ENCODE measurements at places on chromosomes 13 and 19.

DNA sequence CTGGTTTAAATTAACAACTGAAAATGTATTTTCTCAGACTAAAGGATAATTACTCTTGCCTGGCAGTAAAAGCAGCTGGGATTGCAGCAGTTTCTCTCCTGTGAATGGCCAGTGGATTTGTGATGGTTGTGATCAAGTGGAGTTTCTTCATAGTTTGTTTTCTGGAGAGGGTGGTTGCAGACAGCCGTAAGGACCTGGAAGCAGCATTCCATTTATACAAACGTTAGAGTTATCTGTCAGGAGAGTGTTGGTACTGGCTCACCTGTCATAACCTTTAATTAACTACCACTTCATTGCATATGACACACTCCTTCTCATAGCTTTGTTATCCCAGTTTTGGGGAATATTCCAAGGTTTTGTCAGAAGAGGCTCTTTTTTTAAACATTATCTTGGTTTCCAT is 258.4 kb upstream of the SLC10A2 start:
- DNase-seq, result no peak

- DNase-seq, result no peak
Observed at GRCh38 chr13:75643693-75644092, 7.6 kb downstream of the LMO7 start.

DNA sequence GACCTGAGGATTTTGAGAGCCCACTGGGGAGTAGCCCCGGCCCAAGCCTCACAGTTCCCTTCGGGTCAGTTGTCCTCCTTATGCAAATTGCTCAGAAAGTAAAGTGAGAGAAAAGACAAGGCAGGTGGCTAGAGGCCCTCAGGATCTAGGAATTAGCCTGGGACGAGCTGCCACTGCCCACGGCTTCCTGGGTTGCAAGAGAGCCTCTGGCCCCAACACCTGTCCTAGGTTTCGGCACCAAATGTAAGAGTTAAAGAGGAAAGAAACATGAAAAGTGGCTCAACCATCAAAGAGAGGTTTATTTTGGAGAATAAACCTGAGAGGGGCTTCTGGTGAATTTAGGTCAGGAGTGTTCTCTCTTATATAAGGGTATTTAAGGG is 25.6 kb downstream of the TMEM255B start:
- no peak for DNase-seq

- DNase-seq, result peak; percentile 5
Observed at GRCh38 chr13:107138486-107138885, 570.5 kb upstream of the ARGLU1 start.

- peak; percentile 41 for DNase-seq
Observed at GRCh38 chr13:102658660-102659059, 36.2 kb downstream of the METTL21C start.

DNA sequence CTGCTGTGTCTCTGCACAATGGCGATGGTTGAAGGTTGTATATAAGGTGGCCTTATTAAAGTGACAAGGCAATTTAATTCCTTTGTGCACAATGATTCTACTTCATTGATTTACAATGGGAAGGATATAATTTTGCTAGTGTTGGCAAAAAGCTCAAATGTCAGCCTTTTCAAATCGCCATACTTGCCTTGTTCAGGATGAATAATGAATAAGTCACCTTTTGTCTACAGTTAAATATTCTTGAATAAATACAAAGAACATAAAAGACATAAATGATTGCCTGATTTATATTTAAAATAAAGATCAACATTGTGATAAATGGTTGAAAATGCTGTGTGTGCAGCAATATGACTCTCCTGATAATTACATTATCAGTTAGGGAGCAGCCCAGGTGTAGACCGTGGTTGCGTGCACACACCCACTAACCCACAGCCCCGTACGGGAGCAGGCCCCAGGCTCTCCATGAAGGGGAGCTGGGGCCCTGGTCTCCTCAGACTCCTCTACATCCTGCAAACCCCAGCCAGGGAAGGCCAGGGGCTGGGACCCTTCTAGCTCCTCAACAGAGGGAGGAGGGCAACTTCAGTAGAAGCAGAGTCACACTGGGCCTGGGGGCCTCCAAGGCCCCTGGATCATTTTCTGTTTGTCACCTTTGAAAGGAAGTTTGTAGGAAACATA is 64.9 kb downstream of the TEX29 start:
- DNase-seq, result no peak

- no peak for DNase-seq
Observed at GRCh38 chr13:33787051-33787591, 30.8 kb upstream of the RFC3 start.
